ENCODE measurements at places on chromosomes 5 and 9.

- DNase-seq, result peak; percentile 24
These were observed at the start of gene CTNND2 for GRCh38 chr5:11904265-11904906. TSS of gene CTNND2 (minus strand) at chr5:11904446. CDS start at chr5:11903853, 593 bp downstream.

DNA sequence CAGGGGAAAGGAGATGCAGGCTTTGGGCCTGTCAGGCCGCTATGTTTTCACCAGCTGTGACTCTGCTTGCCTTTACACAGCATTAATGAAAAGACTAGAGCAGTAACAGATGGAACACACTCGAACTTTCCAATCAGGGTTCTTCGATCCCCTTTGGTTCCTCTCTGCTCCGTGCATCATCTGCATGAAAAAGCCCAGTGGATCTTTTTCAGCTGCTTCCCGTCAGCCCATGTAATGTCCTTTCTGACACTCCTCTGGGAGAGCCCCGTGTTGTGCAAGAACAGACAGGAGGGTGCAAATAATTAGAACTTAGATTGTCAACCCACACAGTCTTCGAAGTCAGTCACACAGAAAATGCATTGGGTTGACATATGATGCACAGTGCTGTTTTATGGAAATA is 448.9 kb upstream of the ZNF462 start:
- DNase-seq, result no peak

DNA sequence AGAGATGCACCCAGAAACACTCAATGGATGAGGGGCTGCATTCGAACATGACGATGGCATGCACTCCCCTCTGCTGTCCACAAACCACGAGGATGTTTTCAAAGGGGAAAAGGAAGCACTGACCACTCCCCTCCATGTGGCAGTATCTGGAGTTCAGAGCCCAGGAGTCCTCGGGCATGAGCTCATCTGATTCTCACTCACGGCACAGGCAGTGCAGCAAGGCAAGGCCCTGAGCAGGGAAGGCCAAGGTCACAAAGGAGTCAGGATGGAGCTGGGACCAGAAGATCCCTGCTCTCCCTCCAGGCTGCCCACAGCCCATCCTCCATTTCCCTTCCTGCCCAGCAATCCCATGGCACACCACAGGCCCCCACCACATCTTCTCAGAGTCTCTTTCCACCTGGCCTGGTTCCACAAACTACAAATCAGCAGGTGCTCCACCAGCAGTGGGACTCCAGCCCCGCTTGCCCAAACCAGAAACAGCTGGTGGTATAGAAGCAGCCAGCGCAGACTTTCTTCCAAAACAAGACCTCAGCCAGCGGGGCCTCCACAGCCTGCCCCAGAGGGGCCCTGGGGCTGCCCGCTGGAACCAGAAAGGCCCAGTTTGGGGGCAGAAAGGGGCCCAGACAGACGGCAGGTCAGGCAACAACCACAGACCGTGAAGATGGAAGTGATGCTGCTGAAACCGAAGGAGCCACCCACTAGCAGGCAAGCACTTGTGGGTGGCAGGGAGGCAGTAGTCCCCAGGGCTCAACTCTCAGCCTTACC is 12.2 kb downstream of the TNIP1 start:
- DNase-seq, result no peak

DNA sequence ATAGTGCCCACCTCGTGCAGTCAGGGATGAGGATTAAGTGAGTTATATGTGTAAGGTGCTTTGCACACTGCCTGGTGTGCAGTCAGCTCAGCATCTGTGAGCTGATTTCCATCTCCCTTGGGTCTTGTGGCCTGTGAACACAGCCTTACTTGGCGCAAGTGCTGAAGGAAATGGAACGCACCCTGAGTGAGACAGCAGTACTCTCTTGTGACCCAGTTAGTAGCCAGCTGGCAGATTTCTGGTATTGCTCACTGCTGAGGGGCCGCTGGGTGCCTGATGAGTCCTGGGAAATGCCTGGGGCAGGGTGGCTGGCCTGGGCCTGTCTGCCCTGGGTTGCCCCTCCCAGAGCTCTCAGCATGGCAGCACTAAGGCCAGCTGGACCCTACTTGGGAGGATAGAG is 90.9 kb upstream of the BOD1 start:
- DNase-seq, result no peak

DNA sequence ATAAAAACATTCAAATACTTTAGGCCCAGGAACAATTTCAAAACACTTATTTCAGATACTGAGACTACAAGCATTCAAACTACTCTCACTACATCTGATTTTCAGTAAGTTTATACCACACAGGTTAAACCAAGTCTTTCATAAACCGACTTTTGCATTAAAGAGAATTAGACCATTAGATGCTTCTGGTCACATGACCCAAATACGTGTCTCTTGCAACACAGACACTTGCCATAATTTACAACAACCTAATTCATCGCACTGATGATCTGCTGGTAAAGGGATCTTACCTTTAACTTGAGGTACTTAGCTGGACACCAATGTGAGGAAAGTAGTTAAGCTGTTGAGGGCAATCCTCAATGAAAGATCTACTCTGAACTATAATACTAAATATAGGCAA is 3.2 kb downstream of the HNRNPH1 start:
- no peak for DNase-seq

- DNase-seq, result no peak
These were observed 323.8 kb downstream of the CDK5RAP2 start for GRCh38 chr9:120256146-120256545.

- DNase-seq, result peak; percentile 50
These were observed 145.7 kb upstream of the DAB2 start for GRCh38 chr5:39570403-39571027.

GRCh38 chr5:132261881-132262845 is 4.7 kb downstream of the PDLIM4 start:
- DNase-seq, result no peak

DNA sequence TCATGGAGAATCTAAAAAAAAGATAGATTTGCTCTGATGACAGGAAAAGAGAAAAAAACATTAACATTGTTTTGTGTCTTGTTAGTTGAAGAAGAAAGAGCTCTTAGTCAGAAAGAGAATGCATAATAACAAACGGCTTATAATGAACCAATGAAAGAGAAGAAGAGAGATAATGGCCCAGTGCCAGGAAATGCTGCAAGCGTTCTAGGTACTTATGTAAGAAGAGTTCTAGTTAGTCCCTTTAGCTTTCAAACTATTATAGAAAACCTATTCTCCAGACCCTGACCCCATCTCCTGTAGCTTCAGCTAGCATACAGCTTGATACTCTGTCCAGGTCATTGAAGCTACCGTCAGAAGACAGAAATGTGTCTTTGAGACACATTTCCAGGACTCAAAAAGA is 70.2 kb downstream of the FBXL17 start:
- no peak for DNase-seq

DNA sequence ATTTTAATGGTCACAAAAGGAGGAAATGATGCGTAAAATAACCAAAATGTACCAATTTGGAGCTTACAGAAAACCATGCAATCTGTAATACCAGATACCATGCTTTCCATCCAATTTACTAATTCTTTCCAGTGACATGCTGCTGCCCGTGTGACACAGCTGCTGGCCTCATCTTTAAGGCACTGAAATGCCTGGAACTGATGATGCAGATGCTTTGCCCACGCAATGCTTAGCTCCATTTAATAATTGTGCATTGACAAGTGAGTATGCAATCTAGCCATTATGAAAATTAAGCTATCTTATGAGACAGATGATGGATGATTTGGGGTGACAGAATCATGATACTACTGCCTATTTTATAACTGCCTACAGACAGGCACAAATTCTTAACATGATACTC is 169.2 kb upstream of the CTNND2 start:
- DNase-seq, result no peak

GRCh38 chr9:22483528-22484070 is 37.0 kb downstream of the DMRTA1 start:
- DNase-seq, result no peak

- DNase-seq, result peak; percentile 94
These were observed 149.8 kb upstream of the CDKN2B start for GRCh38 chr9:22158927-22159346.

- DNase-seq, result no peak
These were observed 34.7 kb downstream of the ADAMTSL2 start for GRCh38 chr9:133569121-133569785.

DNA sequence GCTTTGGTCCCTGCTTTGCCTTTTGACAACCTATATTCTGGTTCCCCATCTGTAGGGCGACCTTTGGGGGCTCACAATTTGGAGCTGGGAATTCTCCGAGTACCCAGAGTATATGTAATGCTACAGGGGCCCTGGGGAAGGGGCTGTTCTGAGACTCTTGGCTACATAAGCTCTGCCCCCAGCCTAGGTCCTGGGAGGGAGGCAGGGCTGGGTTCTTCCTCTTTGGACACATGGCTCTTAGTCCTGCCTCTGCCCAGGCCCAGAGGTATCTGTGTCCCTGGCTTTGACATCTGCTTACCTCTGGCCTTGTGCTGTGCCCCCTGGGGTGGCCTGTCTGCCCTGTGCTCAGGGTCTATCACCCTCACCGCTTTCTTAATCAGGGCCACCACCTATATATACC is 181.6 kb downstream of the CACNA1B start:
- no peak for DNase-seq

DNA sequence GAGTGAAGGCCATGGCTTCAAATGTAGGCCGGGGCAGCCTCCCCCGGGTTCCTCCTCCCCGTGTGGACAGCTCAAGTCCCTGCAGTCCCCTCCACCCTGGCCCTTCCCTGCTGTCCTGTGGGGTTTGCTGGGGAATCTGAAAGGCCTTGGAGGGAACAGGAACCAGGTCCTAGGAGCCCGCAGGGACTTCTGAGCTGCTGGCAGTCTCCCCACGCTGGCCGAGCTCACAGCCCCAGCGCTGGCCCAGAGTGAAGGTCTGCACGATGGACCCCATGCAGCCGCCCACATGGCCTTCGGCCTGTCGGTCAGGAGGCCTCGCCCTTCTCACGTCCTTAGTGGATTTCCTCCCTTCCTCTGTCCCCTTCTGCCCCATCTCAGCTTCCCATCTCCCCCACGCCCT is 25.7 kb upstream of the NOTCH1 start:
- no peak for DNase-seq

- no peak for DNase-seq
These were observed 32.6 kb upstream of the RXRA start for GRCh38 chr9:134293611-134294152.

DNA sequence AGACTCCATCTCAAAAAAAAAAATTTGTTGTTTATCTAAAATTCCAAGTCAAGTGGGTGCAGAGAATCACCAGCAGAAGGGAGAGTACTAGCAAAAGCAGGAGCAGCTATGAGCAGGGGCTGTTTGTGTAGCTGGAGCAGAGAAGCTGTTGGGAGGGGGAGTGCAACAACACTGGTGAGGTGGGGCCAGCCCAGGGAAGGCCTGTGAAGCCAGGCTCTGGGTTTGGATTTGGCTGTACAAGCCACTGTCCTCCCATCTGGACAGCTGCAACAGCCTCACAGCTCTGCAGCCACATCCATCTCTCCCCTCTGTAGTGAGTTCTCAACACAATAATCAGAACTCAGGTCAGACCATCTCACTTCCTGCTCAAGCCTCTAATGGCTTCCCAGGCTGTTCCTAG is 59.4 kb downstream of the TMOD1 start:
- DNase-seq, result no peak

DNA sequence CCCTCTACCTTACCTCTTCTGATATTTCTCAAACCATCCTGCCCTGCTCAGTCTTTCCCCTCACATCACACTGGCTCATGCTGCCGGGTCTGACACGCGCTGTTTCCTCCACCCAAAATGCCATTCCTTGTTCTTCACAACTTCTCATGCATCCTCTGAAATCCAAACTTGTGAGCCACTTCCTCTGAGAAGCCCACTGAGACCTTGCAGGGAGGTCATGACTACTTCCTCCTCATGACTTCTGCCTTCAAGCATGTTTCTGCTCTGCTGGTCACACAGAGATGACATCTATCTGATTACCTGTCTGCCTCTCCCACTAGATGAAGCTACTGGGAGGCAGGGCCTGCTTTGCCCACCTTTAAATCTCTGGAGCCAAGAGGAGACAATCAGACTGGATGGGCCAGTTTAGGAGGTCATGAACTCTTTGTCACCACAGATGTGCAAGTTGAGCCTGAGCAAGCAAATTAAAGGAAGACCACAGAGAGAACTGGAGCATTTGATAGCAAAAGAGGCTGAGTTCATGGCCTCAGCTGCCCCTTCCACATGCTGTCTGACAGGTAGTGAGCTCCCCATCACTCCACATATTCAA is 119.8 kb upstream of the TBC1D2 start:
- no peak for DNase-seq

- no peak for DNase-seq
These were observed 52.7 kb downstream of the AK8 start for GRCh38 chr9:132825430-132825829.

DNA sequence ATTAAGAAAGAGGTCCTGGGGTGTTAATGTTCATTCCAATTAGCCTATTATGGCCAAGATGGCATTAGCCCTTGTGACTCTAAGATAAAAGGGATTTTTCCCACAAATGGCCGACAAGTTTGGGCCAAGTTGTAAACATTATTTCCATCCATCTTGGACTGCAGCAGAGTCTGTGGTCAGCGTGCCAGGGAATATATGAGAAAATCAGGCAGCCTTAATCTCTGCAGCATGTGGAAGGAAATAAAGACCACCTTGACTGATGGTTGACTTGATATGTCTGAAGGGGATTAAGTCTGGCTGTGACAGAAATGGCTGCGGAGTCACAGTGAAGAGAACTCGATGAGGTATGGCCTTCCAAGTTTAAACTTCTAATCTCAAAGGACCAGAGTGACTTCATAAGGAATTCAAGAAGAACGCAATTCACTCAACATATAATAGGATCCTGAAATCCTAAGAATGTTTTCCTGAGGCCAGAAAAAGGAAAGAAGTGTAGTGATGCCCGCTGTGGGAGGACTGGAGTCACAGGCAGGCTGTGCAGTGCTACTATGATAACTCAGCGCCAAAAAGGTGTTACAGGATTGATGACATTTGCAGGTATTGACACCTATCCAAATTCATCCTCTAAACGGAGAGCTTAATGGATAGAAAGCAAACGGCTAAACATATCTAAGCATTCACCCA is 287.1 kb downstream of the SEC61B start:
- DNase-seq, result no peak

All from A549 (cell line).